ENCODE measurements at places on chromosomes 16 and 17.

DNA sequence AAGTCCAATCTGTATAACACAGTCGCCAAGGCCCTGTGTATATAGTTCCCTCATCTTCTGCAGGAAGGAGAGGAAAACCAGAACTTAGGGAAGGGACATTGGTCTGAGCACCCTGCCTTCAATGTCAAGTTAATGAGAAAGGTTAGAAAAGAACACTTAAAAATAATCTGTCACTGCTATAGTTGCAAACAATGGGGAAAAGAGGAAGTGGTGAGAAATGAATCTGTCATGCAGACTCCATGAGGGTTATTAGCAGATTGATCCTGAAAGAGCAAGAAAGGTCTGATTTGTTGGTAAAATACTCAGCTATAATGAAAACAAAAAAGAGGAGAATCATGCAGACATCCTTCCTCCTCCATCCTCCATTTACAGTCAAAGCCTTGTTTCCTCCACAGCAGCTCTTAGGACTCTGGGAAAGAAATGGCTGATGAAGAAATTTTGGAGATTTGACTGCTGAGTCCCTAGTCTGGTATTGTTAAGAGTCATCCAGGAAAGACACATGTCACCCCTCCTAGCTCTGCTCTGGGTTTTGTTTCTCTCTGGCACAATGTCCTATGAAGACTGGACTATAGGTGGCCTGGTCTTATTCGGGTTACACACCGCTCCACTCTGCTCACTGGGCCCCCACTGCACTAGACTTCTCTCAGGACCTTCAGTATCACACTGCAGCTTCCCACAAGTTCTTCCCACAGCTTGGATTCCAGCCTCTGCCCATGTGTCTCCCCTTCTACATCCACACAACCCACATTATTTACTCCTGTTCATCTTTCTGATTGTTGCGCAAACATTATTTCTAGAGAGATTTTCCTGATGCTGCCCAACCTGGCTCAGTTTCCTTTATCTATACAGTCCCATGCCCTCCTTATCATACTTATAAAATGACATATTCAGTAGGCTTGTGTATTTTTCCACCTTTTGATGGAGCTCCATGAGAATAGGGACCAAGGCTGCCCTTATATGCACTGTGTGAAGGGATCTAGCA, 56.5 kb upstream of the XYLT1 start:
- DNase-seq = no peak

- no peak for DNase-seq
Measured at GRCh38 chr17:75848523-75849278, 4.5 kb upstream of the UNC13D start.

DNA sequence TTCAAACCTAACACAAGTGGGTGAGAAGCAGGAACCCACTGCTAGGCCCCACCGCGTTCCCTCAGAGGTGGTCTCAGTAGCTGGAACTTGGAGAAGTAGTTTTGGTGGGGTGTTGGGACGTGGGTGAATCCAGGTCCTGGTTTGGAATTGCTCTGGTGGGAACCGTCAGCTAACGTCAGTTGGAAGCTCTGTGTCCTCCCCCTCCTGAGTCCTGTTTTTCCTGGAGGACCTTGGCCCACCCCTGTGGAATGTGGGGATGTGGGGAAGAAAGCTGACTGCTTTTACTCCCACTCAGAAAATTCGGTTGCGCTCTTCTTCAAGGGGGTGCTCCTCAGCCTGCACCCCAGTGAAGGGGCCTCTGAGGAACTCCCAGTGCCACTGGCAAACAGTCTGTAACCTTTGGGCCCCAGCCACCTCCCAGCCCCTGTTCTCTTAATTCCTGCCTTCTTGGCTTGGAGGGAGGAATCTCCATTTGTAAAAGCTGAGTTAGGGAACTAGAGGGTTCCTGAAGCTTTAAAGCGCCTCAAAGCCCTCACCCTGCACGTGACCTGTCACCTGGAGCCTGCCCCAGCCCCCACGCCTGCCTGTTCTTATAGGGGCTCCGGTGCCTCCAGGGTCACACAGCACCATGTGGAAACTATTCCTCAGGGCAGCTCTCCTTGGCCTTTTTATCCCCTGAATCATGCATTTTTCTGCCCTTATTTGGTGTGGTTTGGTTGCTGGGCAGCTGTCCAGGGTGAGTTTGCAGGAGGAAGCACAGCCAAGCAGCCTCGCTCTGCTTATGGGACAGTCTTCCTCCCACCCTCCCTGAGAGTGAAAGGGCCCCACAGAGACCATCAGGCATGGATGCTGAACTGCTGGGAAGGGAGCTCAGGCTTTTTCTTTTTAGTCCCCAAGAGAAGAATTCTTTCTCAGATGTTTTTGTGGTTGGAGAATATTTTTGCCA, 16.2 kb upstream of the NAGLU start:
- peak; percentile 63 for DNase-seq

DNA sequence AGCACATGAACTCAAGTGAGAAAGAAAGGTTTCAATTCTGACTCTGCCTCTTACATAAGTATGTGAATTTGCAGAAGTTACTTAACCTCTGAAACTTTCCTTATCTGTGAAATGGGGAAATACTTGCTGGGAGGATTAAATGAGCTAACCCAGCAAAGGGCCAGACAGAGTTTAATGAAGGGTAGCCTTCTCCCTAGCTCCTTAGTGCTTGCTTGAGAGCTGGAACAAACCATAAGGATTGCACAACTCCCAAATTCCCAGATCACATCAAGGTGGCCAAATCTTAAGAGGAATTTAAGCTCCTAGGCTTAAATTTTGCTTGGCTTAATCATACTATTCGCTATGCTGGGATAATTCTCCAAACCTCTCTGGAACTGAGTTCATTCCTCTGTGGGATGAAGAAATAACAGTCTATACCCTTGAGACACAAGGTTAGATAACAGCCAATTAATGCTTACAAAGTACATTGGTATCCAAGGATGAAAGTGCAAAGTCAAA, 11.8 kb upstream of the WSB1 start:
- no peak for DNase-seq

DNA sequence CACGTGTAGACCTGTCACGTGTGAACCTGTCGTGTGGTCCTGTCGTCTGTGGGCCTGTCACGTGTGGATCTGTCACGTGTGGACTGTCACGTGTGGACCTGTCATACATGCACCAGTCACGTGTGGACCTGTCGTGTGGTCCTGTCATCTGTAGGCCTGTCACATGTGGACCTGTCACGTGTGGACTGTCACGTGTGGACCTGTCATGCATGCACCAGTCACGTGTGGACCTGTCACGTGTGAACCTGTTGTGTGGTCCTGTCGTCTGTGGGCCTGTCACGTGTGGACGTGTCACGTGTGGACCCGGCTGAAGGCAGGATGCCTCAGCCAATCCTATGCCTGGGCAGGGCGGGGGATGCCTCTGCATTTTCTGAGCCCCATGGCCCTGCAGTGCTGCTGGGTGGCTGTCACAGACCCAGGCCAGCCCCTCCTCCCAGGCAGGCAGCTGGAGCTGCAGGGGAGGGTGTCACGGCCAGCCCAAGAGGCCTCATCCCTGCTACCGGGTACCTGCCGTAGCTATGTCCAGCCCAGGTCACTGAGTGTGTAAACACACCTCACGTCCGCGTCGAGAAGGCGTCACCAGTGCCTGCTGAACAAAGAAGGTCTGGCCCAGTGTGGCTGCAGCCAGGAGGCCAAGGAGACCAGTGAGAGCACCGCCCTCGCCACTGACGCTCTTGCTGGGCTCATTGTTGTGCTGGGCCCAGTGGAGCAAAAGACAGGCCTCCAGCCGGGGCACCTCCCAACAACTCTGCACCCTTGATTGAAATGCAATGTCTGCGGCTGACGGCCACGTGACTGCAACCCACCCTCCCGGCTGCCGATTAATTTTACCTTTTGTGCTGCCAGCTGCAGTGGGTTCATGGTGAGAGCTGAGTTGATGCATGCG, 18.6 kb upstream of the ACSF3 start:
- no peak for DNase-seq

- DNase-seq = no peak
Measured at GRCh38 chr17:21176773-21177395, 37.1 kb downstream of the TMEM11 start.

DNA sequence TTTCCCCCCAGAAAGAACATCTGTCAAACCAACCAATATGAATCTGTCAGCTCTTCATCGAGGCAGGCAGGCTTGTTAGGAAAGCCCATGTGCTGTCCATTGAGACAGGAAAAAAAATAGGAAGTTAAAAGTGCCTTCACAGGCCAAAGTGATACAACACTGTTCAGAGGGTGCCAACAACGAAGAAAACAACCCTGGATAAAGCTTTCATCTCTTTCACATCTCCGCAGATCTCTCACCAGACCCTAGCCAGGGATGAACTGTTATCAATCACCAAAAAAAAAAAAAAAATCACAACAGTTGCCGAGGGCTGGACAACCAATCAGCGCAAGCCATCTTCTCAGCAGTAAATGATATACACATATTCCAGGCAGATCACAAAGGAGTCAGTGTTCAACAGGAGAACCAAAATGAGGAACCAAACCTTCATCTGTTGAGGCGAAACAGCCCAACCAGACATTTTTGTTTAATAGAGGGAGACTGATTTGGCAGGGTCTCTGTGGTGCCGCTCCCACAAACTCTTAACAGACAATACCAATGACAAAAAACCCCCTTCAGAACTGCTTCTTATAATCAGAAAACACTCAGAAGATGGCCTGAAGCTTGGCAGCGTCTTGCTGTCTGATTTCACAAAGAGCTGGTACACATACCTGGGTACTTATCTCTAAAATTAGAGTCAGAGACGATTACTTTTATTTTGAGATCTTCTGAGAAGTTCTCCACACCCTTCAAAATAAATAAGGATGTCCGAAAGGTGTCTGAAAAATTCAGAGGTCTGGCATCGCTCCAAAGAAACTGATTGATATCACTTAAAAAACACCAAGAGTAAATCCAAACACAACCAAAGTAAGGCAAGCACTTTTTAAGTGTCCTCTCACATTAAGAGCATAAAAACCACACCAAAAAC, 1.8 kb downstream of the MAP3K14 start:
- DNase-seq = no peak

- DNase-seq = no peak
Measured at GRCh38 chr17:39971076-39971603, 8.3 kb downstream of the GSDMA start.

- DNase-seq = no peak
Measured at GRCh38 chr17:2542056-2542455, 30.4 kb upstream of the METTL16 start.

All from NT2/D1 (cell line).